Lung (tissue), 17 donors: ENCODE measurements at places on chromosomes 6 and 20. TPM values are rescaled to one million over a fixed set of nuclear protein-coding genes. Genes with fewer than 3 reads are reported as not detected.

Gene GTSF1L
- total RNA-seq: not detected

Gene GPR63
- 2.0 TPM for total RNA-seq

DNA sequence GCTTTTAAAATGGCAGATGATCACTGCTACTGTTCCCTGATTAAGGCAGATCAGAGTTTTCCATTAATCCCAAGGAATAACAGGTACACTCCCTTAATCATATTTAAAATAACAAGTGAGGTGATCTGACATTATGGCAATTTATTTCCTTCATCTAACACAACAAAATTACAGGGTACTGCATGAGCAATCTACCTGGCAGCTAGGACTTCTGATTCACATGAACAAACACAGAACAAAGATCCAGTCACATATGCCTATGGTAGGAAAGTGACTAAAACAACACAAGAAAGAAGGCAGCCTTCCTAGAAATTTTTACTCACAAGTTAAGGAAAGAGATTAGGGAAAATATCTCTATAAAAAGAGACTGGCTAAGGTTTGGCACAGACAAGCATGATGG is 33.2 kb downstream of the MAP7 start:
- H3K36me3 ChIP-seq: no peaks in the 10 kb centered on the region
- no peaks in the 10 kb centered on the region for H3K4me1 ChIP-seq
- no peak for DNase-seq
- H3K27me3 ChIP-seq: no peaks in the 10 kb centered on the region

Gene PM20D2
- total RNA-seq: 21.5 TPM

Gene HDGFL1
- not detected for total RNA-seq

Gene SLC2A10
- total RNA-seq: 20.6 TPM

DNA sequence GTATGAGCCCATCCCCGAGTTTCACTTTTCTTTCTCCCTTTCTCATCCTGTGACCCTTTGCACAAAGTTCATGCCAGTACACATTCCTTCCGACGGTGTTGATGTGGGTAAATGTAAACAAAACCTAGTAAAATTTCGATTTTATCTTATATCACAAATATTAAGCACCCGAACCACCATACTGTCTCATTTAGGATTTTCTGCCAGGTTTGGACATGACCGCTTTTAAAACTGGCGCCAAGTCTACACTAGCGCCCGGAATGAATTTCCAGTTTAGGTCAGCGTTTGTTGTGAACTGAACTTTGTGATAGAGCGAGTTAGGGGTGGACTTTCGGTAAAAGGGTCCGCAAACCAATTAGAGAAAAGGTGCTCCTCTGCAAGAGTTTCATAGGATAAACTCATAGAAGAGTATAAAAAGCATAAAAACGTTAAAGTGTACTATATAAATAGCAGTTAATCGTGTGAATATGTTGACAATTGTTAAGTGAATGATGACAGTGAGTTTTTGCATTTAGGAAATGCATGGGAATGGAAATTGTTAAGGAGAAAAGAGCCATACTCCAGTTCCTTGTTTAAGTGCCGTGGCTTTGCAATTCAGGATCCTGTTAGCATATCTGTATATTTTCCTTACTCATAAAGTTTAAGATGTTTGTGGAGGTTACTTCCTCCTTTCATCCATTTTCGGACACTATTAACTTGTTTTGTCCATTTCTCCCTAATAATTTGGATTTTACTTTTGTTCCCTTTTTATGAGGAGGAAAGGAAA is 937 bp downstream of the AKAP7 start:
- no peaks in the 10 kb centered on the region for H3K36me3 ChIP-seq
- H3K27me3 ChIP-seq: no peaks in the 10 kb centered on the region
- peak overlapping the region; percentile 93 for H3K27ac ChIP-seq
- DNase-seq: peak; percentile 86
- H3K4me1 ChIP-seq: no peaks in the 10 kb centered on the region

DNA sequence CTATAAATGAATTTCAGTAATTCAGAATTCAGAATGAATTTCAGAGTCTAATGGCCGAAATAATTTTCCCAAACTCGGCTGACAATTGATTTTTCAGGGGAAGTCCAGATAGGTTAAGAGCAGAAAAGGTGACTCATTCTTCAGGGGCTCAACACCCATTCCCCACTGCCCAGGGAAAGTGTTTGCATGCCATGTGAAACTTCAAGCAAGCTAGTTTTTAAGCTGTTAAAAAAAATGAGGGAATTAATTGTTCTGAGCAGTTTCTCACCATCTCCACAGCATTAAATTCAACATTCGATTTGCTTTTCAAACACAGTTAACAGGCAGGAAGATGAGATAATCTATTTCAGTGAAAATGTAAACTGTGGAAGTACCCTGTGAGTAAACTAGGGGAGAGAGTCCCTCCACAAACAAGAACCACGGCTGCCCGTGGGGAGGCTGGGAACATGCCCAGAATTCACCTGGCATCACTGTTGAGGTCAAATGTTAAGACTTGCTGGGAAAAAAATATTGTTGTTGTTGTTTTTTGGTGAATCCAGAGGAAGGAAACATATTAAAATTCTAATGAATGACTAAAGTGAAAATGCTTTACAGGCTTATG is 650.8 kb upstream of the AGPAT4 start:
- no peaks in the 10 kb centered on the region for H3K36me3 ChIP-seq
- DNase-seq: no peak
- H3K27ac ChIP-seq: no peak overlapping the region
